ENCODE measurements at places on chromosomes 3 and 15.

- DNase-seq, result no peak
Observed at GRCh38 chr3:111311126-111311525, 230.9 kb upstream of the CD96 start.

DNA sequence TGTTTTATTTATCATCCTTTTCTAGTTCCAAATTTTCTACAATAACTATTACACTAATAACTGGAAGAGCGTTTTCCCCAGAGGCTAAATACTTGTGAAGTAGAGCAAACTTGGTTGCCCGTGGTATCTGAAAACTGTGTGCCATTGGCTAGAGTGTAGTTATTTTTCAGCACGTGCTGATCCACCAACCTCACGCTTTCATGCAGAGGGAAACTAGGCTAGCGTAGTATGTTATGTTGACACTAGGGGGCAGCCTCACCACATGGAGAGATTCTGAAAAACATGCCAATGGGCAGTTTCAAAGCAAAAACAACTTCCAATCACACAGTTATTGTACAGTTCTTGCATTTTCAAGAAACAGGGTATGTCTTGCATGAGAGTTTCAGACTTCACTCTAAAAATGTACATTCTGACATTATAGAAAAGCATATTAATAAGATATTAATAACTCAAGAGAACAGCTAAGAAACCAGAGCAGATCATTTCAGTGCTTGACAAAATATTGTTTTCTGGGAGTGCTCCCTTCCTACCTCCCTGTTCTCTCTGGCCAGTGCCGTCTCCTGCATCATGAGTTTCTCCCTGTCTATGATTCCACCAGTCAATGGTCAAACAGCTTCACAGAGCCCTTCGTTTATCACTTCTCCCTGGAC lies 39.7 kb downstream of the SPATA12 start:
- DNase-seq, result peak; percentile 23

DNA sequence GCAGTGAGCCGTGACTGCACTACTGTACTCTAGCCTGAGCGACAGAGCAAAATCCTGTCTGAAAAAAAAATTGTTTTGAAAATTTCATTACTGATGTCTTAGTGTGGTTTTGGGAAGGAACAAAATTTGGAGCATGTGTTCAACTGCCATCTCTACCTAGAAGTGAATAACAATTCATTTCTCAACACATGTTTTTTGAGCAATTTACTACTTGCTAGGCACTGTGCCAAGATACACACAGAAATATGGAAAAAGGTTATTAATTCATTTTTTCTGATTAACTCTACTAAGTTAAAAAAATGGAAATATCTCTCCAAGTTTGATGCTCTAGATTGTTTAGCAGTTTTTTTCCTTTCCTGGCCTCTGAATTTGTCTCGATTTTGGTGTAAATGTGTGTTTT lies 5.2 kb upstream of the TCF12 start:
- no peak for DNase-seq

DNA sequence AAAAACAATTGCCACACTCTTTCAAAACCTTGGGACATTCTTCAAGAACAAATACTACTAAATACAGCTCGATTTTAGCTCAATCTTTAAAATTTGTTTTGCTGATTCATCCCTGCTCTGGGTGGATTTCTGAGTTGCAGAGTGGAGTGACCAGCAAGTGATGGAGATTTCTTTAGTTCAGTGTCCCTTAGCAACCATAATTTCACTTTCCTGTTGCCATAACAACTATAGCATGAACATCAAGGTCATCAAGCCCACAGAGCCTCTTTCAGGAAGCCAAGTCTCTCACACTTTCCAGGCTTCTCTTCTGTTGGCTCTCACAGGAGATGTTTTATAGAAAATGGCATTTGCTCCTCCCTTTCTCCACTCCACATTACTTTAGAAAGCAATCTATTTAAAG lies 597.2 kb upstream of the ADAMTS9 start:
- DNase-seq, result no peak

GRCh38 chr3:101495552-101495951 lies 17.5 kb downstream of the SENP7 start:
- no peak for DNase-seq

DNA sequence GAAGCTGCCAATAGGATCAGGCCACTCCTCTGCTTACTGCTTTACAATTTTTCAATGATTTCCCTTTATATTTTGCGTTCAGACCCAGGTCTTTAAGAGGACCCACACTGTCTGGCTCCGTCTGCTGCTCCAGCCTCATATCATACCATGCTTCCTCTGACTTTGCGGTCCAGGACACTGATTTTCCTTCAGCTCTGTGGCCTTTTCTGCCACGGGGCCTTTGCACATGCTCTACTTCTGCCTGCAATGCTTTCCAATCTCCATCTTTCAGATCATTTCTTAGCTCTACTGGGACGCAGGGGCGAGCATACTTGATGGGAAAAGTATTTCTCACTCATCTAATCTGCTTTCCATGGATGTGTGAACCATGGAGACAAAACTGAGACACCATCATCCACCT lies 23.0 kb upstream of the SH3GL3 start:
- no peak for DNase-seq

DNA sequence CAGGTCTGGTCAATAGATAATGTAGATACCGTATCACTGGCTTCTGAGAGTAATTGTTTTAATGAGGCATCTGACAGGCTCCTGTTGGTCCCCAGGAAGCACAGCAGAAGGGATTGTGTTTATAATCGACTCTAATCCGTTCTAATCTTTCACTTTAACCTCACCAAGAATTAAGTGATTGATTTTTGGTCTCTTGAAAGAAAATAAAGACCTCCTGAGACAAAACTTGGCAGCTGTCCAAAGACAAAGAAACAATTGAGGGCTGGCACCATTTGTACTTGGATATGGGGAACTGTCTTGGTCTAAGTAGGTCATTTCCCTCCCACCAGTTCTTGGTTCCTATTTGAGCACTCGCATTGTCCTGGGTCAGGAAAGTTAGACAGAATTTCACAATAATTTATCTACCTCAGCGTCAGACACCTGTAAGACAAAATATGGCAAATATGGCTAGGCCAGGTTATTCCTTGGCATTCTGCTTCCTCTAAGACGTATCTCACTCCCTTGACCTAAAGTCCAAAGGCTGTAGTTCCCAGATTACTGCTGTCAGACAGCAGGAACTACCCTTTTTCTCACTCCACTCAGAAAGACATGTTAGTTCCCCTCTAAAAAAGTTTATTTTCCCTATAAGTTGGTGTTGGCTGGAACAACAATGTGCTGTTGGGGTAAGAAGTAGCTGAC lies 22.7 kb upstream of the CD96 start:
- DNase-seq, result no peak

GRCh38 chr3:108673988-108674661 lies 83.1 kb downstream of the RETNLB start:
- DNase-seq, result no peak

GRCh38 chr3:156964577-156964976 lies 138.4 kb downstream of the LEKR1 start:
- no peak for DNase-seq

DNA sequence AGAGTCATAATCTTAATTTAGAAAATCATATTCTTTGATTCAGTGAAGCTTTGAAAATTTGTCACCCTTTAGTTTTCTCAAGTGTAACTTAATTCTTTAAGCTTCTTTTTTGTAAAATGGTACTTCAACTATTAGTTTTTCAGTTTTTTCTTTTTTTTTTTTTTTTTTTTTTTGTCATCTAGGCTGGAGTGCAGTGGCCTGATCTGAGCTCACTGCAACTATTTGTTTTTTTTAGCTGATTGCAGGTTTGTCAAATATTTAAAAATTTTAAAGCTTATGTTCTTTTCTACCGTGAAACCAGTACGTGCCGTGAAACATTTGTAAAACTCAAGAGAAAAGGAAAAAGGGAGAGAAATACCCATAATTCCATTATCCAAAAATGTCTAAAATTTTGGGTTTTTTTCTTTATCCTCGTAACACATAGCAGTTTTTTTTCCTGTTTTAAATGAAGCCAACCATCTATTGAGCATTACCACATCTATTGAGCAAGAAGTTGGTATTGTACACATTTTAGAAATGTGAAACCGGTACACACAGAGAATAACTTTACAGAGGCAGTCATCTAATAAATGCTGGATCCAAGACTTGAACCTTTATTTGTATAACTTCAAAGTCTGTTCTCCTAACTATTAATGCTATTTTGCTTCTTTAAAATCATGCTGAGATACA lies 25.7 kb downstream of the ECT2 start:
- DNase-seq, result no peak

- DNase-seq, result no peak
Observed at GRCh38 chr3:155753038-155753639, 8.3 kb upstream of the PLCH1 start.

GRCh38 chr15:28896951-28897350 lies 11.2 kb downstream of the APBA2 start:
- DNase-seq, result no peak

DNA sequence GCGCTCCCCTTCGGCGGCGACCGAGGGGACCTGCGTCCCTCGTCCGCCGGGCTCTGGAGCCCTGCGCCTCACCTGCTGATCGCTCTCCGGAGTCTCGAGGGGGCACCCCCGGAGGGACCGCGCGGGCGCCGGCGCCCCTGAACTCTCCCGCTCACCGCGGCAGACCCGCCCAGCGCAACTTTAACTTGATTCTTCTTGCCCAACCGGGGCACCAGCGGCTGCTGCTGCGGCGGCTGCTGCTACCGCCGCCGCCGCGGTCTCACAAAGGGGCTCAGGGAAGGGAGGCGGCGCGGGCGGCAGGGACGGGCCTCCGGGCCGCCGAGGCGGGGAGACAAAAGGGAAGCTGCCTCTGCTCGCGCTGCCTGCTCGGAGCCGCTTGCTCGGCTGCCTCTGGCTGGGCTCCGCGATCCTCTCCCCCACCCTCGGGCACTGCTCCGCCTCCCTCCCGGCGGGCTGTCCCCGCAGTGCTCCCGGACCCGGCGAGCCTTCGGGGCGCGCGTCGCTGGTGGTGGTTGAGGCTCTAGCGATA lies at the start of gene PPM1L:
Gene PPM1L, plus strand, starts transcription at position 456 of the 529 bp plus-strand sequence.
- peak; percentile 42 for DNase-seq

DNA sequence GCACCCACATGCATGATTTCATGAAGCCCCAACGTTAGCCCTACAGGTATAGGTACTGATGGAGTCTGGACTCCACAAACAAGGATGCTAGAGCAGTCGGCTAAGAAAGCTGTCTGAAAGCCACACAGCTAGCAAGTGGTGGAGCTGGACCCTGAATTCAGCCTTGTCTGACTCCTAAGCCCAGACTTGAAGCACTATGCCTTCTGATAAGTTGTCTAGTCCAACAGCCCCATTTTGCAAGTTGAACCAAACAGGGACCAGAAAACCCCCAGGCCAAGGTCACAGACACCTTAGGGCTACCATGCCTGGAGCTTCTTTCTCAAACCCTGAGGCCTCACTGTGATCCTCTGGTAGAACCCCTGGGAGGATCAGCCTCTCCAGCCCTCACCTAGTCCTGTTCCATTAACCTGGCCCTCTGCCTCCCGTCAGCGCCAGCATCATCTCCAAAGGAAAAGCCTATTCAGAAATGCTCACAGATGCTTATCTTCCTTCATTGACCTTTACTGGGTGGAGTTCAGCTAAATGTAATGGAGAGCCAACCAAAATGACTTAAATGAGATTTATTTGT lies 1.7 kb upstream of the SLCO2A1 start:
- DNase-seq, result no peak

- DNase-seq, result no peak
Observed at GRCh38 chr15:86135041-86135440, 55.4 kb downstream of the AGBL1 start.

DNA sequence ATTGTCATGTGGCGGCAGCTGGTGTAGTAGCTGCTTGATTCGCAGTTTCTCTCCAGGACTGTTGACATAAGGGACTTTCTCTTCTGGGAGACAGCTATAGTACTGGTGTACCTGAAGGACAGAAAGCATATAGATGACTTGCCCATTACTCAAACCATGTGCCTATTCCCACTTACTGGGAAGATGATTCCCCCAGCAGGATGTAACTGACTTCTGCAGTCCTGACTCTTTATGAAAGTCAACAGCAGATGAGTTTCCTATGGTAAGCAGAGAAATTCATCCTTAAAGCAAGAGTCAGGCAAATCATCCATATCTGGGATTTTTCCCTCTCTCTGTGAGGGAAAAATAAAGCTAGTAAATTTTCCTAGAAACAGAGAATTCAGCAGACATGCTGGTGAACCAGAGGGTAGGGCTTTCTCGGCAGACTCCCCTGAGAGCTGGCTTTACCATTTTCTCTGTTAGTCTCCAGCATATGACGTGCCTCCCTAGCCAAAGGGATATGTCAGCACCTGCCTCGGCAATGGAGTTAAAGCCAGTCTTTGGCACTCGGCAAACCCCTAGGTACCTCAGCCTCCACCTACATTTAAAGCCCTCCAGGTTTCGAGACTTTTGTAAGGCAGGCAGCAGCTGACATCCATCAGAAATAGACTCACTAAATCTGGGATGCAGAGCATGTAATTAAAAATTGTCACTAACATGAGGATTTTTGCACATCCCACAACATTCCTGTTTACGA lies 62.1 kb downstream of the PRICKLE2 start:
- no peak for DNase-seq

GRCh38 chr3:45167011-45167911 lies 21.1 kb upstream of the CDCP1 start:
- peak; percentile 57 for DNase-seq

DNA sequence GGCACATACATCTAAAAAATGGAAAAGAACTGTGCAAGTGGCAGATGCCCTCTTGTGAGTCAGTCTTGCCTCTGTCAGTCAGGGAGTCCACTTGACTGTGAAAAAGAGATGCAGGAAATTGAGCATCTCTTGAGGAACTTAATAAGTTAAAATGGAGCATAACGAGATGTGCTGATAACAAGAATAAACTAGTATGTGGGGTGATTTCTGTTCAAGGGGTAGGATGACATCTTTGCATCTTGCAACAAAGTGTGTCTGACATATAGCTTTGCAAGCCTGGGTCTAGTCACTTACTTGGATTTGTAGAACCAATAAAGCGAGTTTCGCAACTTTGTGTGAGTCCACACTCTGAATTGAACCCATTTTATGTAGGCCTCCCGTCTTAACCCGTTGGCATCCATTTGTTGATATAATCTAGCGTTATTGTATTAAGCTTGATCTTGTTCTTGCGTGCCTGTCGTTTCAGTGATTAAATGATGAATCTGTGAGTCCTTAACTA lies 2.2 kb downstream of the USP3 start:
- DNase-seq, result no peak

GRCh38 chr15:80405970-80406369 lies 1.8 kb downstream of the ARNT2 start:
- no peak for DNase-seq

DNA sequence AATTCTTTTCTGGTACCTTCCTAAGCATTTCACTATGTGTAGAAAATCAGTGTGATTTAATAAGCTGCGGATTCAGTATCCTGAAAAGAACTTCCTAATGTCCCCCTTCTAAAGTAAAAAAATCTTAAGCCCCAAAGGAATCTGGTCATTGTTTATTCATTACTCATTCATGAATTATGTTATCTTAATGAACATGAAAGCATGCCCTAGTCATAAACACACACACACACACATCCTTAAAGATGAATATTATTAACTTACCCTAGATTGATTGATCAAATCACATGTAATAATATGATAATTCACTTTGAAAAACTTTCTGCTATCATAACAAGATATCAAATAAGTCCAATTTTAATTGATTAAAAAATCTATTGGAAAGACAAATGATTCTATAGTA lies 96.4 kb upstream of the BFSP2 start:
- no peak for DNase-seq

GRCh38 chr3:128496602-128497304 lies 3.8 kb upstream of the GATA2 start:
- no peak for DNase-seq
